ENCODE measurements at places on chromosomes 6 and 20.
A peak's percentile ranks its signal among the peaks of the same experiment; 100 is the strongest.

DNA sequence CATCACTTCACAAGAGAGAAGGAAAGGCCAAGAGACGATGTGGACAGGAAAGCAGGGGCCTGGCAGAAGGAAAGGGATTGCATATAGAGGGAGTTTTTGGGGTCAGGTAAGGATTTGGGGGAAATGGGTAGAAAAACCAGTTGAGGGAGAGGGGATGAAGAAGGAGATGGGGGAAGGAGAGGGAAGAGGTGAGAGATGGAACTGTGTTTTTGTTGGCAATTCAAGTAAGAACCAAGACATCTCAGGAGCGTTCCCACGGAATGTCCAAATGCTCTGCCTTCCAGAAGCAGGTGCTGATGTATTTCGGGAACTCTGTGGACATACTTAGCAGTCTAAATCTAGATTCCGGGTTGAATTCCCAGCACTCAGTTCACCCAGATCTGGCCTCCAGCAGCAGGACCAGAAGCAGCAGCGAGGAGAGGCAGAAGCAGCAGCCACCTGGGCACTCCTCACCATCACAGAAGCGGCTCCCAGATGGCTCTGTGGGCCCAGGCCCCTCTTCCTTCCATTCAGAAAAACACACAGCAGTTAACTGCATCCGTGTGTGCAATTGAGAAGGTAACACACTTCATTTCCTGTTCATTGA, 88.8 kb downstream of the DZANK1 start:
- DNase-seq = no peak

DNA sequence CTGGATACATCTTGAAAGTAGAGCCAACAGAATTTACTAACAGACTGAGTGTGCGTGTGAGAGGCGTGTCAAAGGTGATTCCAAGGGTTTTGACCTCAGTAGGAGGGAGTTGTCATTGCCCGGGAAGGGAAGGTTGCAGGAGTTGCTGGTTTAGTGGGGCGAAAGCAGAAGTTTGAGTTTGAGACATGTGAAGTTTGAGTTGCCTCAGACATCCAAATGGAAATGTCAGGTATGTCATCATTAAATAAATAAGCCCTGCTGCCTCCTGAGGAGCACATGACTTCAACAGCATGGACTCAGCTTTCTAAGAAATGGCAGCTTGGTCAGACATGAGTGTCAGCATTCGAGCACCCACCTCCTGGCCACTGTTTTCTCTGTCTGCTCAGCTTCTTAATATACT, 26.6 kb upstream of the TGM2 start:
- no peak for DNase-seq

GRCh38 chr6:138785079-138785478, 10.8 kb upstream of the ECT2L start:
- DNase-seq = no peak

DNA sequence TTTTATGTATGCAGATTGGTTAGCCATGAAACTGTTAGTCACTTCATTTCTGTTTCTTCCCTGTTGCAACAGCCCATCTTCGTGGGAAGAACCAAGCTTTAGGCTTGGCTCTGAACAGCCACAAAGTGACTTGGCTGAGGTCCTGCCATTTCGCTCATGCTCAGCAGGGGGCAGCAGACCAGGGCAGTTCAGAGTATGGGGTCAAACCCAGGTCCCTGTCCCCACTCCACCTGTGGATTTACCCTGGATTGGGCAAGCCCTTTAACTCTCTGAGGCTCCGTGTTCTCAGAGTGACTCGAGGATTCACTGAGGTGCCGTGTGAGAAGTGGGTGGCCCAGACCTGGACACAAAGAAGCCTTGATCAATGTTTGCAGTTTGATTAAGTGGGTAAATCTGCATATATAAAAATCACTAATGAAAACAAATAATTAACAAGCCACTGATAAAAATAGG, 19.8 kb upstream of the MAP1LC3A start:
- peak; percentile 83 for DNase-seq

DNA sequence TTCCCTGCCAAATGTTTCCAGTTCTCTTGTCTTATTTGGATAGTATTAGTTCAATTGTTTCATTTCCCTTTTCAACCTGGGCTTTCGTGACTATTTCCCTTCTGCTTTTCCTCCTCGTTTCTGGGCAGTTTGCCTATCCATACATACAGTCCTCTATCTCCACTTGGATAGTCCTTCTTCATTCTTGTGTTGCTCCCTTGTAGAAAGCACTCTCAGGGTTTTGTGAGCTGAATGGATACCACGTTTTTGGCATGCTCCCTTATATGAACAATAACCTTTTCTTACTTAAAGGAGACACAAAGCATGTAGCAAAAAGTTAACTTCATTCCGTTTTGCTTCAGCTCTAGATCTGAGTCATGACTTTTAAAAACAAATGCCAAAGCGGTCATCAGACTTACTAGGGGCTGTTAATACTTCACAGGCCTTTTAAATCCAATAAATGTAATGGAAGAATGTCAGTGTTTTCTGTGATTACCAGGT, 16.6 kb downstream of the CRYBG1 start:
- DNase-seq = no peak

DNA sequence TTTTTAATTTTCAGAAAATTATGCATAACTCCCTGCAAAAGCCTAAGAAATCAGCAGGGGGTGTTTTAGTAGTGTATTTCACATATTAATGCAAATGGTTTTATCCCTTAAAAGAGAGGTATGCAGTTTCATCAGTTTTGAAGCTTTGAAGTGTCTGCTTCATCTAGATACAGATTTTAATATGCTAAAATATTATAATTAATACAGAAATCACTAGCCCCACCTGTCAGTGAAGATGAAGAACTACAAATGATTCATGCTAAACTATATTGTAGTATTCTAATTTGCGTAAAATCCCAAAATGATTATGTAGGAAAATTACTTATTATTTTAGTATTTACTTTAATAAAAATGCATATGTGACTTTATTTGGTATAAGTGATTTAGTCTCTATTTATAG, 2.9 kb upstream of the TFB1M start:
- no peak for DNase-seq

DNA sequence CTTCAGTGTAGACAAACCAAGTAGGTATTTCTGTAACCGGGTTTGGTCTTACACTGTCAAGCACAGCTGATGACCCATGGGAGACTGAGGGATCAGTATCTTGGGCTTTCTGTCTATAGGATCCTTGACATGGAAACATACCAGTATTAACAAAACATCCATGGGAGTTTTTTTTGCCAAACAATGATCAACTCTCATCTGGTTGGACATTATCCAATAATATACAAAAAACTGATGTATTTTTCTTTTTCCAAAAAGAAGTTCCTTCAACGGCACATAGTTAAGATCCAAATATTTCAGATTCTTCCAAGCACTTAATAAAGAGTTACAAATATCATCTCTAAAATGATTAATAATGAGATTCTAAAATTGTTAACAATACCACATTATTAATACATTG, 459.9 kb downstream of the PRKN start:
- DNase-seq = no peak

DNA sequence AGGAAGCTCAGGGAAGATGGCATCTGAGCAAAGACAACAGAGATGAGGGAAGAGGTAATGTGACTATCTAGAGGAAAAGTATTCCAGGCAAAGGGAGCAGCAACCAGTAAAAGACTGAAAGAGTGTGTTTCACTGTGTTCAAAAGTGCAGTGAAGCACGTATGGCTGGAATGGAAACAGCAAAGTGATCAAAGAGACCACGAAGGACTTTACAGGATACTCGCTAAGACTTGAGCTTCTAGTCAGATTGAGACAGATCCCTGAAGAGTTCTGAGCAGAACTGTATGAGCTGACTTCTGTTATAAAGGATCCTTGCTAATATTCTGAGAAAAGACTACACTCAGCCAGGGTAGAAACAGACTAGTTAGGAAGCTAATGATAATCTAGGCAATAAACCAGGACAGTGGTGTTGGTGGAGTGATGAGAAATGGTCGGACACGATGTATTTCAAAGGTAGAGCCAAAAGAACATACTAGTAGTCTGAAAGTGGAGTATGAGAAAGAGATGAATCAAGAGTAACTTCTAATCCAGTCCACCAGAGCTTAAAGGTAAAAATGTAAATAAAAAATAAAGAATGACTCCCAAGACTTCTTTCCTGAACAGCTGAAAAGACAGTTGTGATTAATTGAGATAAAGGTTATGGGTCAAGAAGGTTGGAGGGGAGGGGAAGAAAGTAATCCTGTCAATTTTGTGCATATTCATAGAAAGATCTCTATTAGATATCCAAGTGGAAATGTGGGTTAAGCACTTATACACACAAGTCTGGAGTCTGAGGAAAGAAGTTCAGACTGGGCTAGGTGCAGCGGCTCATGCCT, 14.2 kb downstream of the SEC63 start:
- DNase-seq = no peak

- peak; percentile 76 for DNase-seq
These were observed 215.0 kb upstream of the PLCB4 start for GRCh38 chr20:8853805-8854338.
